Activated T-helper 1 cell treated with anti-CD3 and anti-CD28 coated beads, Interleukin-2, amount 50 U/mL, for 16 hours (primary cell): ENCODE measurements at places on chromosomes 7 and 10.

GRCh38 chr10:6774406-6774805 is 194.3 kb upstream of the PRKCQ start:
- no peak for DNase-seq

DNA sequence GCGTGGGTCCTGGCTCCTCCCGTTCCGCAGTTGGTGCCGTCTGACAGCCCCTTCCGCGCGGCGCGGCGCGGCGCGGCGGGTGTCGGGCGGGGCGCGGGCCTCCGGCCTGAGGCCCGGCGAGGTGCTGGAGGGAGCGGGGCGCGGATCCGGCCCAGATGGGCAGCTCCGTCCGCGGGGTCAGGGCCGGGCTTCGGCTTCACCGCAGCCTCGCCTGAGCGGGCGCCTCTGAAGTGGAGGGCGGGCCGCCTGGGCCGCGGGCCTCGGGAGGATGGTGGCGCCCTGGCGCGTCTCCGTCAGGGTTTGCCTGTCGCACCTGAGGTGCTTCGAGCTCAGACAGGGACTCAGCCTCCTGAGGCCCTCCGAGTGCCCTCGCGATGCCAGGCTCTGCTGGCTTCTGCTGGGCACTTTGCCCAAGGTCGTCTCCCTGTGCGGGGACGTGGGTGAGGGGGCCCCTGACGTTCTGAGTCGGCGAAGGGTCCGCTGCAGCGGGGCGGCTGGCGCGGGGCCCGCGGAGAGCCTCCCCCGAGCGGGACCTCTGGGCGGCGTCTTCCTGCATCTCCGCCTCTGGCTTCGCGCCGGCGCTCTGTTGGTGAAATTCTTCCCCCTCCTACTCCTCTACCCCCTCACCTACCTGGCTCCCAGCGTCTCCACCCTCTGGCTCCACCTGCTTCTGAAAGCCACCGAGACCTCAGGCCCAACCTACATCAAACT is 473 bp downstream of the ADCK2 start:
- DNase-seq, result peak; percentile 38

DNA sequence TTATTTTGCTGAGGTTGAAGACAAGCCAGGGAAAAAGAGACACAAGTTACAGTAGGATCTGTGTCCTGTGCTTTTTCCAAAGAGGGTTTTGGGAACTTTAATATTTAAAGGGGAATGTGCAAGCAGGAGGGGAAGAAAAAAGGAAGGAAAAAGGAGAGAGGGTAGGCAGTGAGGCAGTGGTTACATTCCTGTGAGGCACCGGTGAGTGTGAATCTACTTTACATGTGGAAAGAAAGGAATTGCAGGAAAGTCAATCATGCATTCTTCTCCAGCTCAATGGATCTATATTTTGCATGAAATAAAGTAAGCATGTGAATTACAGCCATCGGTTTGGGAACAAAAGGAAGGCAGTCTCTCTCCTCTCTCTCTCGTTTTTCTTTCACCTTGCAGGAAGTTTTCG is 12.6 kb upstream of the DYNC2I1 start:
- DNase-seq, result no peak

DNA sequence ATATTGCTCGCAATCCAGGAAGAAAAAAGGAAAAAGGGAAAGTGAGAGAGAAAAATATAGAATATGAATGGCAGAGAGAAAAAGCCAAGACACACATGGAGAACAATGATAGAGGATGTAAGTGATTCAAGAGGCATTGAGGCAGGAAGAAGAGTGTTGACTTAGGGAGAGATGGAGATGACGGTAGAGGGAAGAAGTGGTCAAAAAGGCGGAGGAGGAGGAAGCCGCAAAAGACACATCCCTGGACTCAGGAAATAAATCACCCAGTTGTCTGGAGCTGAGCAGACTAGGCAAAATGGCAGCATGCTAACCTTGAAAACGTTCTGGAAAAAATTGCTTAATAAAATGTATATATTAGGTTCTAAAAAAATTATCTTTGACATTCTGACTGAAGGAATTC is 17.7 kb upstream of the GPR37 start:
- no peak for DNase-seq

DNA sequence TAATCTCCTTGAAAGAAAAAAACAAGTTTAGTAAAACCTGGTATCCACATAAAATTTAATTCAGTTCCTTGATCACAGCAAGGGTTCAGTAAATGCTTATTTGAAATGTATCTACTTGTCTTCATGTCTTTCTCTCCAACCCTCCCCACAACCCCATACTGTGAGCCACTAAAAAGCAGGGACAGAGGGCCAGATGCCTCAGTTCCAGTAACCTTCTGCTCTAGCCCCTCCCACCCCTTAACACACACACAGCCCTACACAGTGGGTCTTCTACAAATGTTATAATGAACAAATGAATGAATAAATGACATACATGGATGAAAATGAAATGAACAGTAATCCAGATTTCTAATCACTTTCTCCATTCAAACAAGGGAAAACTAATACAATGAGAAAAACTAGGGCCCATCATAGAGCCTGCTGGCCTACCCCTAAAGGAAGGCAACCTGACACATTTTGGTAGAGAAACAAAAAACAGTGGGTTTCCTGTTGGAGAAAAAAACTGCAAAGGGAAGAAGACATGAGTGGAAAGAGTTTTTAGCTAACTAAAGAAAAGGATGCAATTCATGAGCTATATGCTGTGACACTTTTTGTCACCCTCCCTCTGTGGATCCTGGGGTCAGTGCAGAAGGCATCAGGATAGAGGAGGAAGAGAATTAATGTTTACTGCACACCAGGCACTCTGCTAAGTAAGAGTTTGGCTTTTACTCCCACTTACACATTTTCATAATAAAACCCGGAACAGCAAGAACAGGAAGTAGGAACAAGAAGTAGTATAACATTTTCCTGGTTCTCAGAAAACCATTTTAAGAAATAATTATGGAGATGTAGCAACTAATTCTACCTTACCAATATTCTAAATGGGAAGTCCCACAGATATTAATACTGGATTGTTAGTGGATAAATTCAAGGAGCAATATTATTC is 38.1 kb downstream of the ELMO1 start:
- no peak for DNase-seq
